ENCODE measurements at places on chromosomes 4 and X.

- DNase-seq, result no peak
These were observed 106.8 kb downstream of the TENM3 start for GRCh38 chr4:182350041-182350440.

DNA sequence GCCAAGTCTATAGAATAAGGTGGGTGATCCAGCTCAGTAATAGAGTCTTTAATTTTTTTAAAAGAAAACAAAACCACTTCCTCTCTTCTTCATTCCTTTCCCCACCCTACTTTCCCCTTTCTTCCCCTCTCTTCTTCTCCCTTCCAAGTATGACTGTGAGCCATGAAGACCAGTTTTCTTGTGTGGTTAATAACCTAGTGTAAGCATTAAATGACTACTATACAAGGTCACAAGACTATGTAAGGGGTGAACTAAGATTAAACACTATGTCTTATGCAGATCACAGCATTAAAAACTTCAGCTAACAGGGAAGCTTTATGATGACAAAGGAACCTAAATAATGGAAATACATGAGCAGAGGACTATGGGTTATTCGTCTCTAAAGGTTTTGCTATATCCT is 135.4 kb downstream of the GUCY2F start:
- DNase-seq, result no peak

- DNase-seq, result peak; percentile 42
These were observed 461 bp downstream of the FBXW7 start for GRCh38 chr4:152535360-152535902.

GRCh38 chr4:6875431-6875831 is 34.2 kb upstream of the TBC1D14 start:
- no peak for DNase-seq

- DNase-seq, result peak; percentile 35
These were observed 1.6 kb downstream of the PCDH10 start for GRCh38 chr4:133150486-133151340.

All from hepatocyte (in vitro differentiated cells).